ENCODE measurements at places on chromosomes 12 and 14. TPM values are rescaled to one million over a fixed set of nuclear protein-coding genes. Genes with fewer than 3 reads are reported as not detected.

GRCh38 chr12:26628234-26628633 is 204.8 kb downstream of the ITPR2 start:
- peaks cover 7% of the 10 kb centered on the region for H3K36me3 ChIP-seq
- H3K27ac ChIP-seq, result no peak overlapping the region
- no peak for DNase-seq
- no peak overlapping the region for H3K4me3 ChIP-seq
- H3K4me1 ChIP-seq, result no peaks in the 10 kb centered on the region

DNA sequence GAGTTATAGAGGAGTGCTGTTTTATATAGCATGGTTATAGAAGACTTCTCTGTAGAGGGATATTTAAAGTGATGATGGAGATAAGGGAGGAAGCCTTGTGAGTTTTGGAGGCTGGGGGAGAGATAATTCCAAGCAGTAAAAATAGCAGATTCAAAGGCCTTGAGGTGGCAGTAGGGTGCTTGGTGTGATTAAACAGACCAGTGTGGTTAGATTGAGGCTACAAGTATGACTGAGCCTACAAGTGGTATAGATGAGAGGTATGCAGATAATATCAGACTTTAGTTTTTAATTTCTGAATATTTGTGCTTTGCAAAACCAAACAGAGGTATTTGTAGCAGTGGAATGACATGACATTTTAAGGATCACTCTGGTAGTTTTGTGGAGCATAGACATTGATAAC is 20.3 kb downstream of the FANCM start:
- no peaks in the 10 kb centered on the region for H3K4me1 ChIP-seq
- no peaks in the 10 kb centered on the region for H3K36me3 ChIP-seq
- H3K27ac ChIP-seq, result no peak overlapping the region
- no peak for DNase-seq
- H3K4me3 ChIP-seq, result no peak overlapping the region
- H3K27me3 ChIP-seq, result peaks cover 4% of the 10 kb centered on the region

DNA sequence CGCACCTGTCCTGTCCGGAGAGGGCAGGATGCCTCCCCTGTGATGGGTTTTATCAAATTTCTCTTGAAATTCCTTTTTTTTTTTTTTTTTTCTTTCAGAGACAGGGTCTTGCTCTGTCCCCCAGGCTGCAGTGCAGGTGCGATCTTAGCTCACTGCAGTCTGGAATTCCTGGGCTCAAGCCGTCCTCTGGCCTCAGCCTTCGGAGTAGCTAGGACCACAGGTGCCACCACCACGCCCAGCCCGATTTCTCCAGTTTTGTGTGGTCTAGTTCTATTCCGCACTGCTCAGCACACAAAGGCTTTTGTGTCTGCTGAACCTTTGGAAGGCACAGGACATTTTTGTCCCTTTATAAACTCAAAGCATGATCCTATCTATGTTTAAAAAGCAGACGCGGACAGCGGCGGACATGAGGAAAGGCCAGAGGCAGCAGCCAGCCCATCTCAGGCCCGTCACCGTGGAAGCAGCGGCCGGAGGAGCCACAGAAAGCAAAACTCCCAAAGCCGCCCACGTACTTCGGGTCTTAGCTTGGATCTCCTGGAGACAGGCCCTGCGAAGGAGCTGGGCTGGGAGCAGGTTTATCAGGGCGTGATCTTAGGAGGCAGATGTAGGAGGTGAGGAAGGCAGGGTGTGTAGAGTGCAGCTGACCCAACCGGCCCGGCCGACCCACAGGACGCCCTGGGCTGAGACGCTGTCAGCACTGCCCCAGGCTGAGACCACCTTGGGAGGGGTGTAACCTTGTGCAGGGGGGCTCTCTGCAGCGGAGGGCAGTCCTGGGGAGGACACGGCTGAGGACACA is 30.9 kb upstream of the FBRSL1 start:
- DNase-seq, result no peak
- H3K36me3 ChIP-seq, result peaks cover 7% of the 10 kb centered on the region
- no peak overlapping the region for H3K4me3 ChIP-seq
- no peaks in the 10 kb centered on the region for H3K4me1 ChIP-seq
- H3K27ac ChIP-seq, result no peak overlapping the region

DNA sequence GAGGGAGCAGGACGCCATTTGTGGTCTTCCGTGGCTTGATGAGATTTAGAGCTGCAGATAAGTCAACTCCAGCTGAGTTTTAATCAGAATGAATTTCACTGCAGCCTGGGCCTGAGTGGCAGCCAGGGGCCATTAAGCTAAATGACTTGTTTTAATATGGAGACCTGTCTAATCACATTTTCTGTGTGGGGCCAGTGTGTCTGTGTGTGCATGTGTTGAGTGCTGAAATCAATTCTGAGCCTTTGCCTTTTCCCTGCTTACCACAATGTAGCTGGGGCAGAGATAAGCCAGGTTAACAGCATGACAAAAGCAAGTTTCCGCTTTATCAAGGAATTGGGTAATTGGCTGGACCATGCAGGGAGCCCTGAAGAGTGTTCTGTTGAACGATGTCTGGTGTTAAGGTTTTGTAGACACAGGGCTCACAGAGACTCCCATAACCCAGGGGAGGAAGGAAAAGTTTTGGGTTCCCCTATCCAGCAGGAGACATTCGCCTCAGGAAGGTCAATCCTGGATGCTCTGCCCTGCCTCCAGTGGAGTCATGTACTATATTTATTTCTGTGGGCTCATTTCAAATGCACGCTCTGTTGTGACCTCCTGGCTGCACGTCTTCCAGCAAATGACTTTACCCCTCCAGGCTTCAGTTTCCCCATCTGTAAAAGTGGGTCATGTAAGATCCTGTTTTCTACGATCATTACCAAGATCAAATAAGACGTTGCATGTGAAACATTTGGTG is 24.2 kb downstream of the RPH3A start:
- H3K36me3 ChIP-seq, result no peaks in the 10 kb centered on the region
- H3K27ac ChIP-seq, result no peak overlapping the region
- H3K27me3 ChIP-seq, result no peaks in the 10 kb centered on the region
- H3K4me1 ChIP-seq, result no peaks in the 10 kb centered on the region
- no peak overlapping the region for H3K4me3 ChIP-seq
- no peak for DNase-seq

DNA sequence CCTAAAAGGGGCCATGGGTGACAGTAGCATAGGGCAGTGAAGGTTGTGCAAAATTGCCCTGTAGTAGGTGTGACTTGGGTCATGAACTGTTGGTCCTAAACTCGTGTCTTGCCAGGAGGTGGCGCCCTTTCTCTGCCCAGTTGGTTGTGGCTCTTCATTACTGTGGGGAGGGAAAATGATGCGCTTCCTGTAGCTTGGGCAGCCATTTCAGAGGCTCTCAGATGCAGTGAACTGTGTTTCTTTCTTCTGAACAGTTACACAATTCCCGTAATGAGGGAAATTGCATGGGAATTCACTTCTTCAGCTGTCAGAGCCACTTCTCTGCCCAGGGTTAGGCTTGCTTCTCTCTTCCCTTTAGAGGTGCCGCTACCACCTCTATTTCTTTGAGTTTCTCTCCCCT is 148.1 kb upstream of the NRXN3 start:
- H3K4me1 ChIP-seq, result no peaks in the 10 kb centered on the region
- DNase-seq, result peak; percentile 85
- no peaks in the 10 kb centered on the region for H3K36me3 ChIP-seq
- H3K27me3 ChIP-seq, result no peaks in the 10 kb centered on the region
- no peak overlapping the region for H3K27ac ChIP-seq
- no peak overlapping the region for H3K4me3 ChIP-seq

- no peak for DNase-seq
- H3K36me3 ChIP-seq, result no peaks in the 10 kb centered on the region
- no peak overlapping the region for H3K27ac ChIP-seq
- no peak overlapping the region for H3K4me3 ChIP-seq
These were observed 123.8 kb downstream of the KCNH5 start for GRCh38 chr14:62921466-62921865.

- H3K27me3 ChIP-seq, result no peaks in the 10 kb centered on the region
- no peak overlapping the region for H3K27ac ChIP-seq
- no peak for DNase-seq
- no peaks in the 10 kb centered on the region for H3K4me1 ChIP-seq
- H3K4me3 ChIP-seq, result no peak overlapping the region
- peaks cover 5% of the 10 kb centered on the region for H3K36me3 ChIP-seq
These were observed 108.1 kb downstream of the TTLL5 start for GRCh38 chr14:75769047-75769685.

GPX2 gene
- total RNA-seq, result not detected

SLC10A1 gene
- not detected for total RNA-seq
